Mesenchymal stem cell (in vitro differentiated cells and primary cell): ENCODE measurements at places on chromosomes 7 and 10.

GRCh38 chr7:20220293-20220761 is 3.1 kb upstream of the MACC1 start:
- DNase-seq, result no peak

- no peak for DNase-seq
Observed at GRCh38 chr7:26101361-26102151, 50.4 kb upstream of the NFE2L3 start.

DNA sequence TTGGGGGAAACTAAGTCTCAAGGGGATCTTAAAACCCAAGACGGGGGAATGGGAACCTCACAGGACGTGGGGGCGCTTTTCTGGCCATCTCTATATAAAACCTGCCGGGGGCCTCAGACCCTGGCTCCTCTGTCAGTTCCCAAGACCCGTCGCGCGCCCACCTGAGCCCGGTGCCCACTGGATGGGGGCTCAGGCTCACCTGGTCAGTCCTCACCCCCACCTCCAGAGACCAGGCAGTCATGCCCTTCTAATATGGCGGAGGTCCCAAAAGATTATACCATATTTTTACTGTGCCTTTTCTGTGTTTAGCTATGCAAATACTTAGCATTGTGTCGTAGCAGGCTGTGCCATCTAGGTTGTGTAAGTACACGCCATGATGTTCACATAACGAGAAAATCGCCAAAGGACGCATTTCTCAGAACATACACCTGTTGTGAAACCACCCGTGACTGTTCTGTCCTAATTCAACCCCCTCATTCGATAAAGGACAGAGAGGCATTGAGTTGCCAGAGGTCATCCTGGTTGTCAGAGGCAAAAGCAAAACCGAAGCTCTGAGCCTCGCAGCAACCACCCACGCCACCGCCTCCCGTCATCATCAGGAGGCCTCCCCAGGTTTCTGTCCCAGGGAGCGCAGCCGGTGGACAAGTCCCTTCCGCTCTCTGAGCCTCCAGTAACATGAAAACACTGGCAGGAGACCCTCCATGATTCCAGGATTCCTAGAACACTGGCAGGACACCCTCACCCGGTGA is 28.9 kb downstream of the OAT start:
- DNase-seq, result no peak

DNA sequence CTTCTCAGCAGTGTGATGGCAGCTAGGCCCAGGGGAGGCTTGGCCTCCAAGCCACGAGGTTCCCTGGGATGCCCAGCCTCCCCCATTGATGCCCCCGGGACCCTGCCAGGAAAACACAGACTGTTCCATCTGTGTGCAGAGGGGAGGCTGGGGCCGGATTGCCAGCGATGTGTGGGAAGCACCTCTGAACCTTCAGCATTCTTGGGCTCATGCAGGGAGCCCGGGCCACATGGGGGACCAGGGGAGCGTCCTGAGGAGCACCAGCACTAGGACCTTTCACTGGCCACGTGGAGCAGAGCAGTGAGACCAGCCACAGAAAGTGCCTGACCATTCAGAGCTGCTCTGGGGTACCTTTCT is 2.6 kb downstream of the IMPDH1 start:
- DNase-seq, result no peak

- DNase-seq, result peak; percentile 81
Observed at GRCh38 chr7:50632561-50633413, 67.6 kb upstream of the DDC start.

DNA sequence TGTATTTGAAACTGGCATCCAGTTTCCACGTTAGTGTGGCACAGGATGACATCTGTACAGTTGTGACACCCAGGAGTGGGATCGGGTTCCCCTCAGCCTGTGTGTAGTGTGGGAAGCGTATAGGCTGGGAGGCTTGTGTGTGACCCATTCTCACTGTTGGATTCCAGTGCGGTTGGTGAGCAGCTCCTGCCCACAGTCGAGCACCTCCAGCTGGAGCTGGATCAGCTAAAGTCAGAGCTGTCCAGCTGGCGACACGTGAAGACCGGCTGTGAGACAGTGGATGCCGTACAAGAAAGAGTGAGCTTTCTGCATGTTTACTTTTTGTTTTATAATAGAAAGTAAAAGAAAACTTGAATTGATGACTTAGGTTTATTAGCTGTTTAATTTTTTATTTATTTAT is 18.7 kb upstream of the GET4 start:
- DNase-seq, result no peak

GRCh38 chr7:150420987-150421674 is 29.3 kb upstream of the GIMAP8 start:
- peak; percentile 72 for DNase-seq

GRCh38 chr7:138243430-138243829 is 167.2 kb downstream of the AKR1D1 start:
- DNase-seq, result peak; percentile 12

DNA sequence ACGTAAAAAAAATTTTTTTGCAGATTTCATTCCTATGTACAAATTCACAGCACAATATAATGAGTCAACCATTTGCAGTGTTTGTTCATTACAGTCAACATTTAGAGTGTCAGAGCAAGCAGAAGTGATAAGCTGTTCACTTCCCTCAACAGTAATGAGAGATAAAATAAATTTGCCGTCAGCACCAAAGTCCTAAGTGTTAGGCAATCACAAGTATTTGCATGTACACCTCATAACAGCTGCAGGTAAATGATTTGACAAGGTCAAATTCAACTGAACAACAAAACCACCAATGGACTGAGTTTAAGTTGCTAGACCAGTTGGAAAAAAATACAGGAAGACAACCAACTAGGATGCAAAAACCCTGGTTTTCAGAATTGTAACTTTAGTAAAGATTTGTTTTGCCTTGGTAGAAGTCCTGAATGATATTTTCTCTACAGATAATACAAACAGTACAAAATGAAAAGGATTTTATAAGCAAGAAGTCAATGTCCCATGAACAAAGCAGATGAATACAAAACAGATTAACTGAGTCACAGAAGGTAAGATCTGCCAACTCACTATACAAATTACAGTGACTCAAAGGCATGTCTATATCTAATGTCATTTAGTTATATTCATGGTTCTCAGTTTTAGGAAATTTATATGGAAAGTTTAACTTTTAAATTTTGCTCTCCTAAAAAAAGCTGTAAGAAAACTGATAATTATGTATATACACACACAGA is 10.4 kb downstream of the RAPGEF5 start:
- DNase-seq, result no peak

DNA sequence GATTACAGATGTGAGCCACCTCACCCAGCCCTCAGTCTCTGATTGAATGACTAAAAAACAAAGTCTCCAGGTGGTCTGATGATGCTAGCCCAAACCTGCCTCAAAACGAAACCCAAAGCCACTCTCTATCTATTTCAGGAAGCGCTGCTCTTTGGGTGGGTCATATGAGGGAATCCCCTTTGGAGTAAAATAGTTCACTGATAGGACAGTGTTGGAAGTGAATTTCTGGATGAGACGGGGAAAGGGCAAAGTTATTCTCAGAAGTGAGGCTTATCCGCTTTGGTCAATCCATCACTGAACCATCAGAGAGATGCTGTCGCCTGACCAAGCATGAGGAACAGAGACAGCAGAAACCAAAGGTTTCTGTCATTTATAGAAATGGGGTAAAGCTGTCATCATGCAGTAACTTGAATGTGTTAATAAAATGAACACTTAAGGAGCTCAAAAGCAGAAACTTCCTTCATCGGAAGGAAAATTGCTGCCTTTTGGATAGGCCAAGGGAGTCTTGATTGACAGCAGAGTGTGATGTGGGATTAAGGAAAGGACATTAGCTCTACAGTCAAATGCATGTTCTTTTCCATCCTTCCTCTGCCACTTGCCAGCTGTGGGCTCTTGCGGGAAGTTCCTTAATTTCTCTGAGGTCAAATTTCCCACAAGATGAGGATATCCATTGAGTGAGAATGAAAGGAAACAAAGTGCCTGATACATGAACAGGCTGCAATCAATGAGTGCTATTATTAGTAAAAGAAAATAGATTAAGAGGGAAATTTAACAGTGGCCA is 64.9 kb upstream of the C1QL3 start:
- no peak for DNase-seq

DNA sequence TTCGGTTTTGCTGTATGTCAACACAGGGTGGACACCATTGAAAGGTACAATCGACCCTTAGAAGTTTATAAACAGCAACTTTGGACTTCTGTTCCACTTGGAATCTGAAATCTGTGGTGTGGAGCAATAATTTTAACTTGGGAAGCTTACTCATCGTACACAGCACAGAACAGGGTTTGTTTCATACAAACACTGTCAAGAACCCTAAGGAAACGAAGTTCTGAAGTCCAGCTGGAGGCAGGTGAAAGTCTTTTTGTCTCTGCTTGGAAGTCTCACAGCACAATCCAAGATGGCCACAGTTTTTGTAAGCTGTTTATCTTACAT is 31.5 kb downstream of the NMT2 start:
- DNase-seq, result peak; percentile 66

DNA sequence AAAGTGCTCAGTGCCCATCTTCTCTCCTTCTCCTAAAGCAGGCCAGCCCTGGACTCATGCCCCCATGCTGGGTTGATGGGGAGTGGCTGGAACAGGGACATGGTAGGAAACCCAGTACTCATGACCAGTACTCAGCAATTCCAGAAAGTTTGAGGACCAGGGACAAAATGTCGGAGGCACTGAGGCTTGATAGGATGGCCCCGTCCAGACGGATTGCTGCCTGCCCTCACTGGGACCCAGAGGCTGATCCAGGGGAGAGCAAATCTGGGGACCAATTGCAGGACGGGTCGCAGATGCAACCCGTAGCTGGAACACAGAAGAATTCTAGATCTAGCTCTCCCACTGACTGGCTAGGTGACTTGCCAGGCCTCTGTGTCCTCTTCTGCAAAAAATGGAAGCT is 5.1 kb downstream of the ZCCHC24 start:
- no peak for DNase-seq

DNA sequence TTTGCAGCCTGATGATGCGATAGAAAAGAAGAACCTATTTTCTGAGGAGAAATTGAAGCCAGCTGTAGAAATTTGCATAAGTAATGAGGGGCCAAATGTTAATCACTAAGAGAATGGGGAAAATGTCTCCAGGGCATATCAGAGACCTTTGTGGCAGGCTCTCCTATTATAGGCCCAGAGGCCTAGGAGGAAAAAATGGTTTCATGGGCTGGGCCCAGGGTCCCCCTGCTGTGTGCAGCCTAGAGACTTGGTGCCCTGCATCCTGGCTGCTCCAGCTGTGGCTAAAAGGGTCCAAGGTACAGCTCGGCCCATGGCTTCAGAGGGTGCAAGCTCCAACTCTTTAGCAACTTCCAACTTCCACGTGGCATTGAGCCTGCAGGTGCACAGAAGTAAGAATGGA is 123.4 kb downstream of the STK31 start:
- no peak for DNase-seq

DNA sequence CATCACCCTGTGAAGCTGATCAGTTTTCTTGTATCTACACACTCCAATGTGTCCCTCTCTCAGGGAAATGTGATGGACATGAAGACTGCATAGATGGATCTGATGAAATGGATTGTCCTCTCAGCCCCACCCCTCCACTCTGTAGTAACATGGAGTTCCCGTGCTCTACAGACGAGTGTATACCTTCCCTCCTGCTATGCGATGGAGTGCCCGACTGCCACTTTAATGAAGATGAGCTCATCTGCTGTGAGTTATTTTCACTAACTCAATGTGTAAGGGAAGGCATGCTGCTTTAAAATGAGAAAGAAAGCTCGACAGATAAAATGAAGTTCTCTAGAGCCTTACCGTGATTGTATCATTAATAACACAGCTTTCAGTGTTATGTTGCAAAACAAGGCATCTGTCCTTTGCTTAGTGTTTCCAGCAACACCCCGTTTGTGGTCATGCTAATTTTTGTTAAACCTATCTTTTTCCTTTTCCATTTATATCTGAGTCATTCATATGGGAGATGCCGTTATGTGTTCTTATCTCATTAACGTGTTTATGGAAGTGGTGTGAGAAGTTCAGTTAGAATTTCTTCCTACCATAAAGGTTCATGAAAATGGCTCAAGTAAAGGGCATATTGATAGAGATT is 220.9 kb upstream of the PLXDC2 start:
- DNase-seq, result no peak

DNA sequence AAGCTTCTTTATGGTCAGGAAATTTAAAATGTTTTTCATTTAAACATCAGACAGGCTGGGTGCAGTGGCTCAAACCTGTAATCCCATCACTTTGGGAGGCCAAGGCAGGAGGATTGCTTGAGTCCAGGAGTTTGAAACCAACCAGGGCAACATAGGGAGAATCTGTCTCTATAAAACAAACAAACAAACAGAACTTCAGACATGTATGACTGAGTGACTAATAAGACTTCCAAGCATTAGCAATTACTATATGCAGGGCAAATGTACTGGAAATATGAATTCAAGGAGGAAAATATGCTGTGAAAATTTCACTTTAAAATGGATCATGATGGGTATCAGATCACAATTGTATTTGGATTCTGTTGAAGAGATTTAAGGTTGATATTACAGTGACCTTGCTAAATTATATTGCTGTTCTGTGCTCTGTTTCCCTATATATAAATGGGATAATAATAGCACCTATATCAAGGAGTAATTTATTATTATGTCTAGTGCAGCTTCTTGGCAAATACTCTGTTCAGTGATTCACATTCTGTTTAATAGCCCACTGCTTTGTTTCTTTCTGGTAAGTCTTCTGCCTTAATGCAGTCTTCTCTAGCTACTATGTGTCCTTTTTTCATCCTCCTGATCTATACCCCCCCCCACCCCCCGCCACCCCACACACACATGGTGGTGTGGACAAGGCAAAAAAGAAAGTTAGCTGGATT is 36.2 kb downstream of the BMPR1A start:
- no peak for DNase-seq

- no peak for DNase-seq
Observed at GRCh38 chr10:128686630-128687278, 560.5 kb upstream of the MKI67 start.

GRCh38 chr7:14691597-14692203 is 210.9 kb downstream of the DGKB start:
- peak; percentile 40 for DNase-seq

GRCh38 chr7:73719806-73720169 is 319 bp upstream of the STX1A start:
- DNase-seq, result peak; percentile 26

DNA sequence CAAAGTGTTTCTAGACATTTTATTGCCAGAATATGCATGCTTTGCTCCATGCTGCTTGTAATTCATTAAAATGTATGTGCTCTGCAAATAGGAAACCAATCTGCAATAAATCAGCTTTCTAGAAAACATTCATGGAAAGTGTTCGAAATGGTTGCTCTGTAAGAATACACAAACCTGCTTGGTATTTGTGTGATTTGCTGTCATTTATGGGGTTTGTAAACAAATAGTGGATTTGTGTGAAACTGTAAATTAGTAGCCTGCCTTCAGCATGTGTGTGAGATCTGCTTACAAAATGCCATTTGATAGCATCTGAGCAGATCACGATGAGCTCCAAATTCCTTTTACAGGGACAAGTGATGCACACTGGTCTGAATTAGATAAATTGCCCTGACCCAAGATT is 219.0 kb upstream of the CSTF2T start:
- no peak for DNase-seq

- no peak for DNase-seq
Observed at GRCh38 chr7:134058980-134059379, 68.2 kb upstream of the LRGUK start.

DNA sequence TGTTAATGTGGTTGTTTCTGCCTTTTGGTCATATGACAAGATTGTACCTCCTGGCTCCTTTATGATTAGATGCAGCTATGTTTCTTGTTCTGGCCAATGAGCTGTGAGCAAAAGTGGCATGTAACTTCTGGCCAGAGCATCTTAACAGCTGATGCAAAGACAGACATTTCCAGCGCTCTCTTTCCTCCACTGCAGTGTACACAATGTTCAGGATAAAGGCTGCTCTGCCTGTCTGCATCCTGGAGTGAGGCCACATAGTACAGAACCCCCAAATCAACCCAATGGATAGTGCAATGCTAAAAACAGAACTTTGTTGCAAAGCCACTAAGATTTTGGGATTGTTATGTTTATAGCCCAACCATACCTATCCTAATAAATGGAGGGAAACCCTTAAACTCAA is 17.9 kb downstream of the EPC1 start:
- DNase-seq, result no peak
